ENCODE measurements at places on chromosomes 12 and 14.
A peak's percentile ranks its signal among the peaks of the same experiment; 100 is the strongest.

GRCh38 chr12:122793685-122794106 lies 19.3 kb downstream of the CCDC62 start:
- no peak for DNase-seq

DNA sequence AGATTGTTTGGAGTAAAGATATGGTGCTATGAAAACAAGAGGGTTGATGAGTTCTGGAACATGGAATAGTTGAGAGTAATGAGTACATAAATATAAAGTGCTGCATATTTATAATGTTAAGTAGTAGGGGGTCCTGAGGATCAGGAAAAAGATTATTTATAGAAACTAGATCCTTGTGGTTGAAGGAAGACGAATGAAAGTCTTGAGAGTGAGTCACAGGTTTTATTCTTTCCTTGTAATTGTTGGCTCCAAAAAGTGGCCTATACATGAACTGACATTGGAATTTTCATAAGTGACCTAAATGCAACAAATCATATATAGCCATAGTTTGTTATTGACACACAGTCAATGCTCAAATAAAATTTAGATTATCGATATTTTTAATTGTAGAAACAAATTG lies 440.4 kb upstream of the PRICKLE1 start:
- DNase-seq = no peak

- DNase-seq = no peak
Observed at GRCh38 chr14:67746927-67747326, 45.2 kb downstream of the RDH12 start.

GRCh38 chr12:52245259-52245961 lies 12.4 kb downstream of the KRT7 start:
- DNase-seq = no peak

- DNase-seq = peak; percentile 75
Observed at GRCh38 chr14:102235275-102235897, 69.6 kb downstream of the MOK start.

DNA sequence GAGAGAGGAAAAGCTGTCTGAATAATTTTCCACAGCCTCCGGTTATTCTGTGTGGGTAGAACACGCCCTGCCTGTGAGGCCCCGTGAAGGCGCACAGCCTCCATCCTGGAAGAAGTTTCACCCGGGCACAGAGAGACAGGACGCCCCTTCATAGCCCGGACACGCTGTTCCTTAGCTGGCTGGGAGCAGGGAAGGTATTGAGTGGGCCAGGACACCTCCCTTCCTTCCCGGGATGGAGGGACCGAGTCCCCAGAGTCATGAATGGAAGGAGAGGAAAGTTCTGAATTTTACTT lies 135.5 kb downstream of the GCH1 start:
- no peak for DNase-seq

GRCh38 chr12:56521209-56521589 lies 421 bp upstream of the RBMS2 start:
- no peak for DNase-seq

DNA sequence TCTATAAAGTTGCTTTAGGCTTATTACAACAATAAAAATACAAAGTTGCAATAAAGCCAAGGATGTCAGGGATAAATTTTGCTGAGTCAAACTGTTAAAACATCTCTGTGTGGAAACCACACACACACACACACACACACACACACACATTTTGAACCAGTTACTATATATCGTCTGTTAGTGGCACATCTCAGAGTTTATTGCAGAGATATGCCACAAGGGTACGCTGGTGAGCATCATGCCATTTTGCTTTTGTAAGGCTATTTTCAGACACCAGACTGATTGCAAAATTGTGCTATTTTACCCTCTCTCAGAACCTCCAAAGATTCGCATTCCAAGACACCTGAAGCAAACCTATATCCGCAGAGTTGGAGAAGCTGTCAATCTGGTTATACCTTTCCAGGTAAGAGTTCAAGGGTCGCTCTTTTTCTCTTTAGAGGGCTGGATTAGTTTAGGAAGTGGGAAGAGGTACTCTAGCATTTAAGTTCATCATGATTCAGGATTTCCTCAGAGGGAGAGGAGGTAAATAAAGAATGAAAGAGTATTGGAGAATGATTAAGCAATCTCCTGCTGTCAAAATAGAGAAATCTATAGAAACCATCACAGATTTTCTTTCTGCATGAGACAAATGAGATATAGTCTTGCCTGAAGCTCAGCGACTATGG lies 27.3 kb upstream of the CHPT1 start:
- DNase-seq = peak; percentile 88

DNA sequence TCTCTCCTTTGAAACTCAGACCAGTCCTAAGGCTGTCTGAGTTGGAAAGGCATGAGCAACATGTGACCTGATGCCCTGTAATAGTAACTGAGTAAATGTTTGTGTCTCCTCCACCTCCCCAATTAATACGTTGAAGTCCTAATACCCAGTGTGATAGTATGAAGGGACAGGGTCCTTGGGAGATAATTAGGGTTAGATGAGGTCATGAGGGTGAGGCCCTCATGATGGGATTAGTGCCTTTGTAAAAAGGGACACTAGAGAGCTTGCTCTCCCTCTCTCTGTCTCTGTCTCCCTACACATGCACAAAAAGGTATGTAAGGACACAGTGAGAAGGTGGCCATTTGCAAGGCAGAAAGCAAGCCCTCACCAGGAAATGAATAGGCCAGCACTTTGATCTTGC lies 18.1 kb upstream of the KIF21A start:
- DNase-seq = no peak

DNA sequence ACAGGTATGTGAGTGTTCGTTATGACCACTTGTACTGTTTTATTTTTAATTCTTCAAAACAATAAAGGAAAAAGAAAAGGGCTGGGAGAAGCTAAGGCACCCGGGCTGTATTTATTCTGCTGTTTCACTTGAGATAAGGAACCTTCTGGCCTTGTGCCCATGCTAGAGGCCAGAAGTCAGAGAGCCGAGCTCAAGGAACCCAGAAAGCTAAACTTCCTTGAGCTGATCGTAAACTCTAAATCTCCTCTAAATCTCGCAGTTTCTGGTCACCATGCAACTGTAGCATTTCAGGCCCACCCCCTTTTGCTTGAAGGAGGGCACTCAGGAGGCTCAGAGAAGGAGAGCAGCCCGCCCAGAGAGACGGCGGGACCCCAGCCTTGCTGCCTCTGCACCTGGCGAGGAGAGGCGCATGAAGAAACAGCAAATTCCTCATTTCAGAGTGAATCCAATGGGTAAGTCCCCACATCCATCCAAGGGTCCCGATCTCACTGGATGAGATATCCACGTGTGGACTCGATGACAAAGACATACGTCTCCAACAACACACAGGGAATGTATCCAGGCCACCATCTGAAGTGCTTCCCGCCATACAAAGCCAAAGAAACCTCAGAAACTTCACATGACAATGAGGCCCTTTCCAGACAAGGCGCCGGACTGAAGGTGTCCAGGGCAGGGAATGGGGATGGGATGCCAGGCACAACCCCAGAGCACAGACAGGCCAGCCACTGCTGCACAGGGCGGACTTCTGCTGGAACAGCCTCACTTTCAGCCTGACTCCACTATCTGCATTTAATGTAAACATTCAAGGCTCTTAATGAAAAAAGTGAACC lies 14.6 kb downstream of the CCDC88C start:
- no peak for DNase-seq

DNA sequence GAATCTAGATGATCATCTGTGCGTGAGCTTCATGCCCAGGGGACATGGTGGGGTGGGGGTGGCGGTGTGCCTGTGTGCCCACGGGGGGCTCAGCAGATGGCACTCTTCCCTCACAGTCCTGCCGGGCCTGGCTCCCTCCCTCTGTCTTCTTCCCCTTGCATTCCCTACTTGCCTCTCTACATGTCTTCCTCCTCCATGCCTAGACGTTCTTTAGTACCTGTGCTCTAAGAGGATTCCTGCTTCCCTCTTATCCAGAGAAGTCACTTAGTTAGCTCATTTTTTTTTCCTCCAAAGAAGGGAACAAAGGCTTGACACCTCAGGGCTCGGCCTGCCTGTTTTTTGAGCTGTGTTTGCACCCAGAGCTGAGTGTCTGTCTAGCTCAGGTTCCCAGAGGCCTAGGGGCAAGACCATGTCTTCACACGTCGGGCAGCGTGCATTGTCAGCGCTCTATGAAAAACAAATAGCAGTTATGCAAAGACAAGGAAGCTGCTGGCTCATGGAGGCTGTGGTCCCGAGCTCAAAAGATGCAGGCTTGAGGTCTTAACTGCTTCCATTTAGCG lies 48.8 kb downstream of the NINJ2 start:
- DNase-seq = no peak

- DNase-seq = no peak
Observed at GRCh38 chr12:57452181-57452936, 2.7 kb upstream of the INHBE start.

DNA sequence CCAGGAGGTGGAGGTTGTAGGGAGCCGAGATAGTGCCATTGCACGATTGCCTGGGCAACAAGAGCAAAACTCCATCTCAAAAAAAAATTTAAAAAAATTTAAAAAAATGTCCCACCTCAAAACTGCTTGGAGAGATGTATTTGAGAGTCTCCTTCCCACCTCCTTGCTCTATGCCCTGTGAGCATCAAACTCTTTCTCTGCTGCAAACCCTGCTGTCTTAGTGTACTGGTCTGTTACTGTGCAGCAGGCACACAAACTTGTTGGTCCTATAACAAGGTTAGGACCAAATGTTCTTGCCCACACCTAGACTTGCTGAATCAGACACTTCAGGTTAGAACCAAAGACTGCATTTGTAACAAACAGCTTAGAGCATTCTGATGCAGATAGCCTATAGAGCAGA lies 153.5 kb upstream of the FUT8 start:
- DNase-seq = no peak

GRCh38 chr14:59269466-59269865 lies 81.0 kb downstream of the DAAM1 start:
- no peak for DNase-seq

GRCh38 chr12:75944905-75945432 lies 86.6 kb downstream of the PHLDA1 start:
- no peak for DNase-seq

DNA sequence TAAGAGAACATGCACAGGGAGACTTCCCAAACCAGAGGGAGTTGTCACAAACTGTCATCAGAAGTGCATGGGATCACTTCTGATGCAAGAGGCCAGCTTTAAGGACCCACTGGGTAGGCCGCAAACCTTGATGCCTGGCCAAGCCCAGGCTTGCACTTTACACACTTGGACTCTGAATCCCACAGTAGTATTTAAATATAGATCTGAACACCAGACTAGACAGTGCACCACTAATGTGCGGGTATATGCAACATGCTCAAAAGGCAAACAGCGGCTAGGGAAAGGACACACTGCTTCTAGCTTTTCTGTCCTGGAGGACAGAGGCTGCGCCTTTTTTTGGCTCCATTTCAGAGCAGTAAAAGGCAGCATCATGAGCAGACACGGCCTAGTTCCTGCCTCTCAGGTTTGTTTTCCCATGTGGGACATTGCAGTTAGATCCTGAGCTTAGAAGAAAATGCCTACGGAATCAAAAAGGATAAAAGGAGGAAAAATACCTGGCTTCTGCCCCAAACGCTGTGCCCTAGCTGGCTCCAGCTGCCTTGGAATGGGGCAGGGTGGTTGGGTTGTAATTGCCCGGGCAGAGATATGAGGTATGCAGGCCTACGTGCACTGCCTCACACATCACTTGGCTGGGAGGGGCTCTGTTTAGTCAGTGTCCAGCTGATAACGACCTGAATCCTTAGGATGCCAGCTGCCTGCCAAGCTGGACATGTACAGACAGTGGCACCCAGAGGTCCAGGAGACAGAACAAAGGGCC lies 84.5 kb upstream of the EGLN3 start:
- no peak for DNase-seq

DNA sequence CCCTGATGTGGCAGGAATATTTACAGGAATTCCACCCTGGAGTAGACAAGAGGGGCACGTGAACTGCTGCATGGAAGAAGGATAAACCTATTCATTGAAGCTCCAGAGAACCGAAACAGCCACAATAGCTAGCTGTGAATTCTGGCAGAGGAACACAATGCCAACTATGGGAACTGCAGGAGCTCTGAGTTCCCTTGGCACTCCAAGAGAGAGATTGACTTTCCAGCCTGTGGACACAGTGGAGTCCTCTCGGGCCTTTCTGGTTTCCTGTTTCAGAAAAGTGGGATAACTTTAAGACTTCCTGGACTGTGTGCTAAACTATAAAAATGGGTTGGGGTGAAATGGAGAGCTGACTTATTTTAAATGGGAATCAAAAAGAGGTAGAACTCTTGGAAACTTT lies 11.9 kb downstream of the CACNA2D4 start:
- no peak for DNase-seq

- no peak for DNase-seq
Observed at GRCh38 chr14:68655911-68656316, 137.0 kb downstream of the ZFP36L1 start.

- no peak for DNase-seq
Observed at GRCh38 chr14:76065519-76065918, 80.0 kb downstream of the IFT43 start.

GRCh38 chr12:118459110-118459509 lies 82.8 kb downstream of the SUDS3 start:
- no peak for DNase-seq

DNA sequence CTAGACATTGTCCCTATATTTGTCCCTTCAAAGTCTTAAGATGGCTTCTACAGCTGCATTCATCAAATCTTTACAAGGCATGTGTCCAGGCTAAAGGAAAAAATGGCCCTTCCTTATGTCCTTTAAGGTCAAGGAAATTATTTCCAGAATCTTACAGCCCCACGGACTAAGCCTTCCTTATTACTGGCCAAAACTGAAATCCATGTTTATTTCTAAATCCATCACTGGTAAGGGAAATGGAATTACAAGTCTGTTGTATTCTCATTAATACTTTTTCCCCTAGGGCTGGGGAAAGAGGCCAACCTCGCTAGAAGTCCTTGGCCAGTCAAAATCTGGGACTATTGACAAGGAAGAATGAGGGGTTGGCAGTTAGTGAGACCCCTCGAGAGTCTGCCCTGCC lies 252.5 kb downstream of the TMEM132C start:
- DNase-seq = no peak

DNA sequence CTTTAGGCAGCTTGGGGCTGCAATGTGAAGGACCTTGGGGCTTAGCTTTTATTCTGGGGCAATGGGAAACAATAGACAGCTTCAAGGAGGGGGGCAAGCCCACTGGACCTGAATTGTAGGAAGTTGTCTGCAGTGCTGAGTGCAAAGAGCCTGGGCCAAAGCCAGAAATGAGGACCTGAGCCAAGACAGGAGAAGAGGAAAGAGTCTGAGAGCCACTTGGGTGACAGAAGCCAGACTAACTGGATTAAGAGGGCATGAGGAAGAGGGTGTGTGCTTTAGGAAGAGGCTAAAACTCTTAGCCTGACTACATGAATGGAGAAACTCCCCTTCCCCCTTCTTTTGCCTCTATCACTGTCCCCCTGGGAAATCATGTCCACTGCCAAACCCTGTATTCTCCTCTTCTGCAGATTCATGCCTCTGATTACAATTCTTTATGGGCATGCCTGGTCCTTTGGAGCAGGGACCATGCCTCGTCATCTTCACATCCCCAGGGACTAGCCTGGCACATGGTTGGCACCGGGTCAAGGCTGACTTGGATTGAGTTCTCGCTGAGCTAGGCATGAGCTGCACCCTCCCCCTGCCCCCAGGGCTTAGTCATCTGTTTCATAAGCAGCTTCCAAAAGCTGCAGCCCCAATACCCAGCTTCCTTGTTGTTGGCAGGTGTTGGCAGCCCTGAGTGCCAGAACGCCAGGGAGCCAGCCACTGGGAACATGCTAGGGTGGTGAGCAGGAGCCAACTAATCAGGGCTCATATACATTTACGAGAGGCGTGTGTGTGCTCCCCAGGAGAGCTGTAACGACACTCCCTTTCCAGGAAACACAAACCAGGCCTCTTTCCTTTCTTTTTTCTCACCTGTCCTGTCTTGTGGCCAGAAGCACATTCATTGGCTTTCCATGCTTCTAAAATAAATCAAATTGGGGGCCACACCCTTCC lies 27.7 kb upstream of the JDP2 start:
- DNase-seq = no peak
